ENCODE measurements at places on chromosomes 2 and 18.

DNA sequence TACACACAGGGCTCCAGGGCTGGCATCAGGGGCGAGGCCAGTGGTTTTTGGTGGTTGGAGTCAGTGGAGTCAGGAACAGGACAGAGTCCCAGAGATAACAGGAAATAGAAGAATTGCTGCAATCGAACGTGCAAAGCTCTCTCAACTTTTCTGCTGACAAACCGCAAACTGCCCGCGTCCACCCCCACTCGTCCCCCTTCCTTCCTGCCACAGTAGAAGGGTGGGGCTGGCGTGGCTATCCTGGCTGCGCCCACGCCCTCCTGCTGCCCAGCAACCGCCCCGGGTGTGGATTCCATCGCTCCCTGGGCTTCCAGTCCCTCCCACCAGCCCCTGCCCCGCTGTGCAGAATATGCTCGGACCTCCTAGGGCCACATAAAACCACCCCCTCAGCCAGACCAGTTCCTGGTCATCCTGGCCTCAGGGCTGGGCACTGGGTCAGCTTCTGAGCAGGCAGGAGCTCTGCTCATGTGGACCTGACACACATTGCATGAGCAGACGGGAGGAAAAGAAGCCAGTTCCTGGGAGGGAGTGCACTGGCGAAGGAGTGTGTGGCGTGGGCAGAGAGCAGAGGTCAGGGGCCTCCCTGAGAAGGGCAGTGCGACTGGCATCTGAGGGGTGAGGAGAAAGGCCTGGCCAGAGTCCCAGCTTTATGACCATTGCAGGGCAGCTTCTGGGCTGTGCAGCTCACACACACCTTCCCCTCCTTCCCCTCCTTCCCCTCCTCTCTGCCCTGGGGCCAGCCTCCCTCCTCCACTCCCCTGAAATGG, 85.4 kb upstream of the ATG16L1 start:
- no peak for DNase-seq

DNA sequence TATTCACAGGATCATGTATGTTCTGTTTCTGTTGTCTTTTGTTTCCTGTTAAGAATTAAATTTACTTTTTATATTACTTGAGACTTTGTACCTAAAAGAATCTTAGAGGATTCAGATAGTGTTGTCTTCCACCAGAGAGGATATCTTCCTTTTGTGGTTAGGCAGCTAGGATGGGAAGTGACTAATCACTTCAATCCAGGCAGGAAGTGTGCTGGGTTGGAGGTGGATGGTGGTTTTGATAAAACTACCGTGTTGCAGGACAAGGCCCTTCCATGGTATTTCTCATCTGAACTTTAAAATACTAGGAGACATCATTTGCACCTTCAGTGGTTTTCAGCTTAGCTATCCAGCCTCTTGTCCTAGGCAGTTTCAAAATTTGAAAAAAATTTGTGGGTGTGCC, 728.6 kb upstream of the CDH2 start:
- no peak for DNase-seq

GRCh38 chr2:150653351-150653750, 165.9 kb upstream of the RND3 start:
- DNase-seq: no peak

GRCh38 chr18:48988508-48989303, 37.9 kb upstream of the SMAD7 start:
- DNase-seq: no peak

DNA sequence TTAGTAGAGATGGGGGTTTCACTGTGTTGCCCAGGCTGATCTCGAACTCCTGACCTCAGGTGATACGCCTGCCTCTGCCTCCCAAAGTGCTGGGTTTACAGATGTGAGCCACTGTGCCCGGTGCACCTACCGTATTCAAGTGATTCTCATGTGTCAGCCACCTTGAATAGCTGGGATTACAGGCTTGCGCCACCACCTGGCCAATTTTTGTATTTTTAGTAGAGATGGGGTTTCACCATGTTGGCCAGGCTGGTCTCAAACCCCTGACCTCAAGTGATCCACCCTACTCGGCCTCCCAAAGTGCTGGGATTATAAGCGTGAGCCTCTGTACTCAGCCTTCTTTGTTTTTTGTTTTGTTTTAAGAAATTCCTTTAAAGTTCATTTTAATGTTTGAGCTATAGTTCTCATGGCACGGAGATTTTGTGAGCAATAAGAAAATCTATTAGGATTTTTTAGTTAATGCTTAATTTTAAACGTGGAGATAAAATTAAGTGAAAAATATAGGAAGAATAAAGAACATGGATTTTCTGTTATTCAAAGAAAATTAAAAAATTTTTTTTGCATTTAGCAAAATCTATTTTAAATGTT, 242.6 kb downstream of the PHLPP1 start:
- no peak for DNase-seq

DNA sequence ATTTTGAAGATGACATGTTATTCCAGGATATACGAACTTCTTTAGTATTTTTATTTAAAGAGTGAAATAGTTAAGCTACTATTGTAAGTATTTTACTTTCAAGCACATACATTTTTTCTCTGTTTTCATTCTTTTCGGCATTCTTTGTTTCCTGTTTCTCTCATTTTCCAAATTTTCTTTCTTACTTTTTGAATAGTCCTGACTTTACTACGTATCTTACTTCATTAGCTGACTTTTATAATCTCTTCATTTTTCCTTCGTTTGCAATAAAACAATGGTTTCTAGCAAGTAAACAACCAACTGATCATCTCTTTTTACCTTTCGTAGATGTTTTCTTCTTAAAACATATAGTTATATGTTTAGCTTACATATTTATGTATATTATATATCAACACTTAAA, 11.8 kb downstream of the CAVIN2 start:
- no peak for DNase-seq

DNA sequence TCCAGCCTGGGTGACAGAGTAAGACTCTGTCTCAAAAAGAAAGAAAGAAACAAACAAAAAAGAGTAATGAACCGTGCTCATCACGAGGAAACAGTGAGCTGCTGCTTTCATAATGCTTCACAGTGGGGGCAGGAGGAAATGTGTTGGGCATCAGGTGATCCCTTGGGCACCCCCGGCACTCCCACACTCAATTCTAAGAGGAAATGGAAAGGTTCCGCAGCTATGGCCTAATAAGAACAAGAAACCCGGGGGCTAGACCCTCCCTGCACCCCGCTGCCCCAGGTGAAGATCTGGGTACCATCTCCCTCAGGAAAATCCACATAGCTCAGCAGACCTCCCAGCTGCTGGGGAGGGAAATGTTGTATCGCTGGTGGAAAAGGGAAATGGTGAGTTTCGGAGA, 118.9 kb downstream of the LPIN1 start:
- DNase-seq: no peak

- no peak for DNase-seq
These were observed 20.5 kb upstream of the LRPPRC start for GRCh38 chr2:44016282-44016681.

DNA sequence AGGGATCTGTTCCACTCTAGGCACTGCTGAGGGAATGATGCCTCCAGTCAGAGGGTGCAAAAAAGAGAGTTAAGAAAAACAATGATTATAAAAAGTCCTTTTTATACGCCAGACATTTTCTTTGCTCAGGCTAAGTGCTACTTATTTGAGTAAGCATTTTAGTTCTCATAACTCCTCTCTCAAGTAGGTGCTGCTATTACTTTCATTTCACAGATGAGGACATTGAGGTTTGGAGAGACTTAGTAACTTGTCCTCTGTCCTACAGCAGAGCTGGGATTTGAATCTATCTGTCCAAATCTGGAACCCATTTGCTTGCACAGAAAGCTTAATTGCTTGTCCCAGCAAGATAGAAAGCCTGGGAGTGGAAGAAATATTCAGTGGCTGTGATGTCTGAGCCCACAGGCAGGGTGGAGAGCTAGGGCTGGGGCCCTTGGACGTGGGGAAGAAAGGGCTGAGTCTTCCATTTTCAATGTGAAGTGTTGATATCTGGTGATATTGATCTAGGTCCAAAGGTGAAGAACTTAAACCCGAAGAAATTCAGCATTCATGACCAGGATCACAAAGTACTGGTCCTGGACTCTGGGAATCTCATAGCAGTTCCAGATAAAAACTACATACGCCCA, 5.8 kb downstream of the IL37 start:
- no peak for DNase-seq

DNA sequence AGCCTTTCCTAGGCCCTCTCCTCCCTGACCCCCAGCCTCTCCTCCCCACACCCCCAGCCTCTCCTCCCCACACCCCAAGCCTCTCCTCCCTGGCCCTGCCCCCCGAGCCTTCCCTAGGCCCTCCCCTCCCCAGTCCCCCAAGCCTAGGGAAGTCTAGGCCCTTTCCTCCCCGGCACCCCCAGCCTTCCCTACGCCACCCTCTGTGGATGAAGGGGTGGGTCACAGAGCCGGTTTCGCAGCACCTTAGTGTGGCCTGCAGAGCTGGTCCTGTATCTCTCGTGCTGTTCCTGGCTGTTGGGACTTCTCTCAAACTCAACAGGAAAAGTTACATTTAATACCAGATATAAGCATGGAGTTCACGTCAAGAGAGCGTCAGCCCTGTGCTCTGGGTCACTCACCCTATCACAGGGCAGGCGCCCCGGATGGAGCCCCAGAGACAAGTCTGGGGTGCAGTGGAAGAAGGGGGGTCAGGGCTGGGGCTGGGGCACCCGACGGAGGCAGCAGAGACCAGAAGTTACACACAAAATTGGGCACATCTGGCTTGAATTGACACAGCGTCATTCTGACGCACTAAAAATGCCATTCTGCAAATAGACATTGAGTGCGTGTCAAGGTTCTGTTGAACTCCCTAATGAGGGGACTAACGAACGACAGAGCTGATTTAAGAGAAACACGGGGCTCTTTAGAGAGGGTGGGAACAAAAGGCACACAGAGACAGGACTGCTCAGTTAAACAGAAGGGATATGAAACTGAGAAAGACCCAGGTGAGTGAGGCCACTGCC, 24.0 kb downstream of the KCNIP3 start:
- DNase-seq: no peak

DNA sequence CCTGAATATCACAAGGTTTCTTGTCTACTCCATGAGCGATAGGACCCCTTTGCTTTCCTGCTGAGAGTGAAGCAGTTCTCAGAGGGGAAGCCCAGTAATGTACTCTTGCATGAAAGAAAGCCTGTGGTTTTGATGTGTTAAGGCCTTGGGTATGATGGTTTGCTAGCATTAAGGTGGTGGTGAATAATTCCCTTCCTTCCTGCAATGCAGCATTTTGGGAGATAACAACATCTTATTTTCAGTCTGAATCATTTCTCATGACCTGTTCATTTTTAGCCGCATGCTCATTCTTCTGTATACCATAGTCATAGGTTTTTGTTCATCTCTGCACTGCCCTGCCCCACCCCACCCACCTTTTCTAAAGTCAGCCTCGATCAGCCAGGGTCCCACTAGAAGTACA, 66.2 kb downstream of the HNMT start:
- no peak for DNase-seq

DNA sequence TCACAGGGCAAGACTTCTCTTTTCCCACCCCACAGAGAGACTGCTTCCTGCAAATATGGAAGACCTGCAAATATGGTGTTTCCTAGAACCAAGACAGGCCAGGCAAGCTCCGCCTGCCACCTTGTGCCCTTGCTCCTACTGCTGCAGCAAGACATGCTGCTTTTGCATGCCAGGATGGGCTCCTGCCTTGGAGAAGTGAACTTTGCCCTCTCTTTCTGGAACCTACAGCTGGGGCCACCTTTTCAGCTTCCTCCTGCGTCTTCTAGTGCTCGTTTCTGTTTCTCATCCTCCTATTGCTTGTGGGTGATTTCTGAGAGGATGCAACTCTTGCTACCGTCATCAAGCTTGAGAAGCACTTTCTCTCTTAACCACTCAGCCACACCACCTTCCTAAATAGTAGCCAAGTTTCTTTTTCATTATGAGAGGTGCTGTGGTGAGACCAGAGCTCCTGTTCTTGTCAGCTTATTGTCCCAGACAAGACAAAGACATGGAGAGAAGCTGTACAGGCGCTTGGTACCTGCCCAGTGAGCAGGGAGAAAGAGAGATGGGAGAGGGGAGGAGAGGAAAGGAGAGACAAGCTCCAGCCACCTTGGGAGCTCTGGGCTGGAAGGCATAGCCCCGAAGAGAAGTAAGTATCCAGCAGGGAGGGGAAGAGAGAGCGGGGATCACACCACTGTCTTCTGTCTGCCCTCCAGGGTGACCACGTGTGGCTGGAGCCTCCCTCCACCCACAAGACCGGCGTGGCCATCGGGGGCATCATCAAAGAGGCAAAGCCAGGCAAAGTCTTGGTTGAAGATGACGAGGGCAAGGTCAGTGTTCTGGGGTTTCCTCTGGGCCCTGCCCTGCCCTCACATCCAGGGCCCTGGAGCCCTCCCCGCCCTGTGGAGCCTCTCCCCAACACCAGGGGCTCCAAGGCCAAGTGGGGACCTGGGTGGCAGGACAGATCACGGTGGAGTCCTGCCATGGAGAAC, 28.3 kb downstream of the MYO7B start:
- no peak for DNase-seq

DNA sequence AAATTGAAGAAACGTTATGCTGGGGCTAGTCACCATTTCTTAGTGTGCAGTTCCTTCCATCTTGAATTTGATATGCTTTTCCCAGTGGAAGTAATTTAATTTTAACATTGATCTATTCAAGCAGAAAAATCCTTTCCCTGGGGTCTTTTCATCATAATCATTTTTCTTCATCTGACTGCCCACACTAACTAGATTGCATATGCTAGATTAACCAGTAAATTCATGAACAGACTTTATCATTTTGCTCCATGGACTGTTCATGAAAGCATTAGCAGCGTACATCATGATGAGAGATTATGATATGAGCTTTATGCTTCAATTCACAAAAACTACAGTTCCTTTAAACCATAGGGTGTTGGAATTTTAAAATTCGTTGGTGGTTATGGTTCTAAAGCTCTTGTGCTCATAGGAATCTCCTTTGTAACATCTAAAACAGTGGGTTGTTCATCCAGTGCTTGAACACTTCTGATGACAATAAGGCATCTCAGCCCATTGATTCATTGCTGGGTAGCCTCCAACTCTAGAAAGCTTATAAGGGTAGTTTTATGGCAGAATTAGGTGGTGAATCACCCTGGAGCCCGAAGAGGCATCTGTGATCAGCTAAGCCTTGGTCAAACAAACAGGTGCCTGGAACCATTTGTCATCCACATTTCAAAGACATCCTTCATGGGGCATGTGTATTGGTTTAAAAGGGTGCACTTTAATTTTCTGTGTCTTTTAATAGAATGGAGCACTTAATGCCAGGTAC, 77.2 kb upstream of the NDUFV2 start:
- no peak for DNase-seq

- DNase-seq: no peak
These were observed 37.6 kb upstream of the PARD3B start for GRCh38 chr2:204507636-204508035.

GRCh38 chr2:107984707-107985106, 1.6 kb upstream of the SLC5A7 start:
- DNase-seq: no peak

GRCh38 chr18:79421275-79421857, 25.6 kb downstream of the NFATC1 start:
- DNase-seq: no peak

GRCh38 chr18:68909579-68909978, 111.7 kb downstream of the CCDC102B start:
- DNase-seq: no peak
